ENCODE measurements at places on chromosomes 1 and 21. TPM values are rescaled to one million over a fixed set of nuclear protein-coding genes. Genes with fewer than 3 reads are reported as not detected.

The RUNX3 gene
- 1.3 TPM for polyA plus RNA-seq

The CD52 gene
- polyA plus RNA-seq, result 5.9 TPM

The CD244 gene
- 0.68 TPM for polyA plus RNA-seq

The GSTM1 gene
- 103 TPM for polyA plus RNA-seq

The CCDC181 gene
- 5.8 TPM for polyA plus RNA-seq

The MEX3A gene
- polyA plus RNA-seq, result 48.5 TPM

The CAPN9 gene
- polyA plus RNA-seq, result 2.8 TPM

The ST6GALNAC3 gene
- 32.6 TPM for polyA plus RNA-seq

The GUCA2A gene
- 0.87 TPM for polyA plus RNA-seq

The LRRC7 gene
- 5.1 TPM for polyA plus RNA-seq

The TMEM125 gene
- 37.6 TPM for polyA plus RNA-seq

The TIE1 gene
- polyA plus RNA-seq, result 106 TPM

The LCE1D gene
- polyA plus RNA-seq, result not detected

The FAM72B gene
- polyA plus RNA-seq, result 5.7 TPM

The MRPS6 gene
- 89.7 TPM for polyA plus RNA-seq

The SRGAP2B gene
- 25.4 TPM for polyA plus RNA-seq

The CLDN19 gene
- 22.6 TPM for polyA plus RNA-seq

The KCNT2 gene
- polyA plus RNA-seq, result 6.8 TPM

The OR2T35 gene
- polyA plus RNA-seq, result not detected

The NBPF6 gene
- not detected for polyA plus RNA-seq

The OBSCN gene
- polyA plus RNA-seq, result 48.5 TPM

The PTGFRN gene
- polyA plus RNA-seq, result 73.1 TPM

The VAV3 gene
- polyA plus RNA-seq, result 9.2 TPM

The OR2M3 gene
- 0.07 TPM for polyA plus RNA-seq

The SLC35F3 gene
- polyA plus RNA-seq, result 1.8 TPM

The WDR64 gene
- polyA plus RNA-seq, result 0.17 TPM

The HUNK gene
- 5.3 TPM for polyA plus RNA-seq

The SHISAL2A gene
- 0.70 TPM for polyA plus RNA-seq

The UBXN10 gene
- 1.9 TPM for polyA plus RNA-seq

The NUP210L gene
- 0.27 TPM for polyA plus RNA-seq

The TNFRSF4 gene
- 4.5 TPM for polyA plus RNA-seq

The FCRL1 gene
- 0.31 TPM for polyA plus RNA-seq

The TMEM200B gene
- polyA plus RNA-seq, result 13.9 TPM

The TSSK3 gene
- 6.6 TPM for polyA plus RNA-seq

The FAM131C gene
- 0.08 TPM for polyA plus RNA-seq

The HENMT1 gene
- polyA plus RNA-seq, result 13.5 TPM

The SLAMF1 gene
- polyA plus RNA-seq, result 0.09 TPM

The C1orf74 gene
- 2.7 TPM for polyA plus RNA-seq

The ELF3 gene
- polyA plus RNA-seq, result 111 TPM

The SNAP47 gene
- 40.0 TPM for polyA plus RNA-seq

The OR6P1 gene
- polyA plus RNA-seq, result not detected

The NPHS2 gene
- polyA plus RNA-seq, result 0.85 TPM

The MAEL gene
- 0.25 TPM for polyA plus RNA-seq

The CCDC24 gene
- 10.2 TPM for polyA plus RNA-seq

The SPEN gene
- 61.4 TPM for polyA plus RNA-seq

The FBXO44 gene
- polyA plus RNA-seq, result 12.2 TPM

The RIMS3 gene
- polyA plus RNA-seq, result 1.7 TPM

The PSMB2 gene
- polyA plus RNA-seq, result 67.0 TPM

The DYRK3 gene
- 8.5 TPM for polyA plus RNA-seq

The DENND2C gene
- polyA plus RNA-seq, result 5.3 TPM

The LRRN2 gene
- 1.7 TPM for polyA plus RNA-seq

Data from left lung (tissue), 14 donors.